Natural killer cell (primary cell): ENCODE measurements at places on chromosomes 7 and 10. TPM values are rescaled to one million over a fixed set of nuclear protein-coding genes. Genes with fewer than 3 reads are reported as not detected.

The GIMAP1 gene
- total RNA-seq: 13.3 TPM

The PRKCQ gene
- 46.5 TPM for total RNA-seq

The LRRC17 gene
- not detected for total RNA-seq

The HOXA13 gene
- not detected for total RNA-seq

The NUTM2E gene
- total RNA-seq: 0.49 TPM

The ASAH2 gene
- total RNA-seq: 2.9 TPM
